Mesangial cell (primary cell): ENCODE measurements at places on chromosomes 4 and X. TPM values are rescaled to one million over a fixed set of nuclear protein-coding genes. Genes with fewer than 3 reads are reported as not detected.

KCNIP4 gene
- total RNA-seq: 0.38 TPM in 1 of 2 replicates, not detected in the other

SATL1 gene
- total RNA-seq: not detected in 2 replicates

BEX5 gene
- total RNA-seq: 0.16 and 0.51 TPM in 2 replicates

KIF4A gene
- total RNA-seq: 0.76 and 23.8 TPM in 2 replicates

RTL3 gene
- 2.8 TPM in 1 of 2 replicates, not detected in the other for total RNA-seq

TMPRSS11F gene
- total RNA-seq: not detected in 2 replicates

CT47B1 gene
- not detected in 2 replicates for total RNA-seq

UPF3B gene
- 0.76 and 0.98 TPM in 2 replicates for total RNA-seq

CTAG2 gene
- total RNA-seq: 2.8 TPM in 1 of 2 replicates, not detected in the other
